Jurkat, Clone E6-1 (cell line): ENCODE measurements at places on chromosomes 12 and 14.
A peak's percentile ranks its signal among the peaks of the same experiment; 100 is the strongest.

GRCh38 chr12:42605685-42606084 is 16.1 kb upstream of the PRICKLE1 start:
- DNase-seq = no peak

DNA sequence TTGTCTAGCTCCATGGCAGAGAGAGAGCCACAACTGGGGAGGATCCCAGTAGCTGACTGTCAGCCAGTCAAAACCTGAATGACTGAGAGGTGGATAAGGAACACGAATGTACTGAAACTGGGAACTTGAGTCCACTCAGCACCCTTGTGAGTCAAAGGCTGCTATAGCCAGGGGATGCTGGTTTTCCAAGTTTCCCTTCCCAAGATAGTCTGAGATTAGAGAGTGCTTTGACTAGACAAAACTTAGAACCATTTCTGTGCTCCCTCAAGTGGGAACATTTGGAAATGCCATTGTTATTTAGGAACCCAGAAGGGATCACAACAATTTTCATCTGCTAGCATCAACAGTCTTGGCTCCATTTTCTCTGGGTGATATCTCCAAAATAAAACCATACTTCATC is 4.0 kb downstream of the PRKAG1 start:
- no peak for DNase-seq

GRCh38 chr12:50788561-50788960 is 24.7 kb downstream of the ATF1 start:
- no peak for DNase-seq

- DNase-seq = no peak
Observed at GRCh38 chr14:54627219-54627539, 60.3 kb downstream of the SAMD4A start.

- DNase-seq = no peak
Observed at GRCh38 chr14:64910847-64911495, 3.3 kb upstream of the CHURC1 start.

DNA sequence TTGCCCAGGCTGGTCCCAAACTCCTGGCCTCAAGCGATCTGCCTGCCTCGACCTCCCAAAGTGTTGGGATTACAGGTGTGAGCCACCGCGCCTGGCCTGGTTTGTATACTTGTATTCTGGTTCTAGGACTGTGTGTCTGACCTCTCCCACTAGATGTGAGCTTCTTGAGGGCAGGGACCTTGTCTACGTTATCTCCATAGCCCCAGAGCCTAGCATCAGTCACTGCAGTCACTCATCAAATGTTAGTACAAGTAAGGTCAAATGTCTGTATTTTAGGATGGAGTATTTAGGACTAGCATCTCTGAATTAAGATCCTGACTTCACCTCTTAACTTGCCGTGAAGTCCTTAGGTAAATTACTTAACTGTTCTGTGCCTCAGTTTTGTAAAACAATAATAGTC is 2.9 kb downstream of the RILPL2 start:
- no peak for DNase-seq

- DNase-seq = no peak
Observed at GRCh38 chr14:93309427-93309966, 23.3 kb downstream of the BTBD7 start.

GRCh38 chr12:126747530-126748149 is 1519.3 kb upstream of the TMEM132C start:
- DNase-seq = peak; percentile 16

- DNase-seq = no peak
Observed at GRCh38 chr14:23512156-23512555, 39.4 kb downstream of the ZFHX2 start.

DNA sequence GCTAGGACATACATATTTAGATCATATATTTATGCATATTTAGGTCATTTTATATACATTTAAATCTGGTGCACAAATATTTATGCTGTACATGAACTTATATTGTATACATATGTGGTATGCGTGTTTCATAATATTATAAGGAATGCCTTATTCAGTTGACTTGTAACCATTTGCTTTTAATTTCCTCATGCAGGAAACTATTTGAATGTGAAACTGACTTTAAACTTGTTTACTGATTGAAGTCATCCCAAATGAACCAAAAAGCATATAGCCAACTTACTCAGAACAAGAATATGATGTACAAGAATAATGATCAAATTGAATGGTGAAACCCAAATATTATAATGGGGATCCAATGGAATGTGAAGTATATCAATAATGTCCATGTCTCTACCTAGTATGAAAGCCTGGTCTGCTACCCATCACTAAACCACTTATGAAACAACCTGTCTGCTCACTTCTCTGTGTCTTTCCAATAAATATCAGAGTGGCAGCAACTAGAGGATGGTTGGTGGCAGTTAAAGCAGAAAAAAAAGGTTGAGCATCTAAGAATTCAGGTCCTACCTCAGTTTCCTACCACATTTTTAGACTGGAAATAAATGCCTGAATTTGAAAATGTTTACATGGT is 38.3 kb downstream of the RPS6KA5 start:
- no peak for DNase-seq
